ENCODE measurements at places on chromosomes 12 and 14. TPM values are rescaled to one million over a fixed set of nuclear protein-coding genes. Genes with fewer than 3 reads are reported as not detected.

Gene SLC38A4
- total RNA-seq, result 1.2 TPM

GRCh38 chr14:102497998-102498677 is 11.4 kb downstream of the ANKRD9 start:
- peak; percentile 80 for DNase-seq
- peaks cover 16% of the 10 kb centered on the region for H3K36me3 ChIP-seq
- H3K4me1 ChIP-seq, result peaks cover 8% of the 10 kb centered on the region
- no peaks in the 10 kb centered on the region for H3K27me3 ChIP-seq
- H3K27ac ChIP-seq, result no peak overlapping the region

DNA sequence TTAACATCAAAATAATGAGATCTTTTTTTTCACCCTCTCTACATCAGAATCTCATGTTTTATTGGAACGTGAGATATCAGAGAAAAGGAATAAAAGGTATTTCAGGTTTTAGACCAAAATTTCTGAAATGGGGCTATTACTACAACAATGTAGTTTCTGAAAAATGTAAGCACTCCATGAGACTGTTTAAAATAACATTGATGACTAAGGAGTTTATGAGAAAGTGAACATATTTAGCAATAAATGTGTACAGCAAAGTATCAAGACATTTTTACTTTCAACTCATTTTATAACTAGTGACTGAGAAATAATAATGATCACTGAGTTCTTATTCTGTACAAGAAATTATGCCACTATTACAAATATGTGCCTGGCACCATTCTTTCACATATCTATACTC is 39.3 kb upstream of the ABCC9 start:
- no peaks in the 10 kb centered on the region for H3K4me1 ChIP-seq
- DNase-seq, result peak; percentile 35
- H3K36me3 ChIP-seq, result no peaks in the 10 kb centered on the region
- no peak overlapping the region for H3K27ac ChIP-seq
- no peaks in the 10 kb centered on the region for H3K27me3 ChIP-seq
- no peak overlapping the region for H3K4me3 ChIP-seq

Gene CEBPE
- not detected for total RNA-seq

Gene SLC10A1
- total RNA-seq, result not detected

- H3K27me3 ChIP-seq, result no peaks in the 10 kb centered on the region
- H3K4me1 ChIP-seq, result no peaks in the 10 kb centered on the region
- H3K36me3 ChIP-seq, result no peaks in the 10 kb centered on the region
Measured at GRCh38 chr14:80784820-80785219, 156.7 kb downstream of the CEP128 start.

DNA sequence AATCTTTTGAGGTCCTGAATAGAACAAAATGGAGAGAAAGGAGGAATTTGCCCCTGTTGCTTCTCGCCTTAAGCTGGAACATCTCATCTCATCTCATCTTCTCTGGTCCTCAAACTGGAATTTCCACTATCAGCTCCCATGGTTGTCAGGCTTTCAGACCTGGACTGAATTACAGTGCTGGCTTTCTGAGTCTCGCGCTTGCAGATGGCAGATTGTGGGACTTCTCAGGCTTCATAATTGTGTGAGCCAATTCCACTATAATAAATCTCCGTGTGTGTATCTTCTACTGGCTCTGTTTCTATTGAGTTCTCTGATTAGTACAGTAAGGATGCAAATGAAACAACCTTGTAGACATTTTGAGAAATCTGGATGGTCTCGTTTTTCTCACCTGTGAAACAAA is 199.0 kb downstream of the TMEM117 start:
- no peak for DNase-seq
- no peaks in the 10 kb centered on the region for H3K27me3 ChIP-seq
- H3K4me3 ChIP-seq, result no peak overlapping the region
- H3K4me1 ChIP-seq, result no peaks in the 10 kb centered on the region
- H3K27ac ChIP-seq, result no peak overlapping the region
- H3K36me3 ChIP-seq, result no peaks in the 10 kb centered on the region

DNA sequence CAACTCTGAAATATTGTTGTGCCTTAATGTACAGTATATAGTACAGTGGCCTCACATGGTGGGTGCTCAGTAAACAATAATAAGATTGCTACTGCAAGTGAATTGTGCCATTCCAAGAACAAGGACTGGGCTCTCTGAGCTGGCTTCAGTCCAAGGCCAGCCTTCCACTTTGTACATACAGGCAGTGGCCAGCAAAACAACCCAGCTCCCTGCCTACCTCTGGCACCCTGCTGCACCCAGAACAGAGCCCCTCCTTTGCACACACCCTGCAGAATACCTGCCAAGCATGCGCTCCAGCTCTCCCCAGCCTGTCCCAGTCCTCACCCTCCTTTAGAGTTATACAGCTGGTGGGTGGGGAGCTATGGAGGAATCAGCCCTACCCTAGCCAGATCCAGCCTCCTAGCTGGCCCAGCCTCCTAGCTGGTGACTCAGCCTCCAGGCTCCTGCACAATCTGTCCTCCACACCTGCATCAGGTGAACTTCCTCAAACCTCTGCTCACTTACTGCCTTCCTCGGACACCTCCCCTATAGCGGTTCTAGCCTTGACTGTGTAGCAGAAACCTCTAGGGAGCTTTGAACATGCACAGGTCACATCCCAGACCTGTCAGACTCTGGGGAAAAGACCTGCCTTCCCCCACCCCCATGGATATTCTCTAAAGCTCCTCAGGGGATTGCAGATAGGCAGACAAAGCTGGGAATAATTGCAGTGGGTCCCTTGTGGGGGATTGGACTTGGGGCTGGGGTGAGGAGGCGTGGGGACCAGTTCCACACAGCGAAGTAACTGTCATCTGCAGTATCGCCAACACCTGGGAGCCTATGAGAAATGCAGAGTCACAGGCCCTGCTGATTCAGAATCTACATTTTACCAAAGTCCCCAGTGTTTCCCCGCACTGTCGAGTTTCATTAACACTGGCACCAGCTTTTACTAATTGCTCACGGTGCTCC is 17.9 kb downstream of the ZDHHC22 start:
- H3K27me3 ChIP-seq, result peaks cover 33% of the 10 kb centered on the region
- DNase-seq, result peak; percentile 42
- H3K4me1 ChIP-seq, result peaks cover 5% of the 10 kb centered on the region

- no peak for DNase-seq
- H3K27ac ChIP-seq, result no peak overlapping the region
- H3K27me3 ChIP-seq, result no peaks in the 10 kb centered on the region
- no peaks in the 10 kb centered on the region for H3K36me3 ChIP-seq
- no peaks in the 10 kb centered on the region for H3K4me1 ChIP-seq
- no peak overlapping the region for H3K4me3 ChIP-seq
Measured at GRCh38 chr12:128671528-128672042, 152.2 kb downstream of the SLC15A4 start.

GRCh38 chr12:32558903-32559302 is 120.2 kb upstream of the DNM1L start:
- peak; percentile 83 for DNase-seq
- no peaks in the 10 kb centered on the region for H3K4me1 ChIP-seq
- no peak overlapping the region for H3K4me3 ChIP-seq
- H3K27me3 ChIP-seq, result no peaks in the 10 kb centered on the region
- H3K27ac ChIP-seq, result no peak overlapping the region
- H3K36me3 ChIP-seq, result no peaks in the 10 kb centered on the region
